ENCODE measurements at places on chromosomes 7 and 10.

DNA sequence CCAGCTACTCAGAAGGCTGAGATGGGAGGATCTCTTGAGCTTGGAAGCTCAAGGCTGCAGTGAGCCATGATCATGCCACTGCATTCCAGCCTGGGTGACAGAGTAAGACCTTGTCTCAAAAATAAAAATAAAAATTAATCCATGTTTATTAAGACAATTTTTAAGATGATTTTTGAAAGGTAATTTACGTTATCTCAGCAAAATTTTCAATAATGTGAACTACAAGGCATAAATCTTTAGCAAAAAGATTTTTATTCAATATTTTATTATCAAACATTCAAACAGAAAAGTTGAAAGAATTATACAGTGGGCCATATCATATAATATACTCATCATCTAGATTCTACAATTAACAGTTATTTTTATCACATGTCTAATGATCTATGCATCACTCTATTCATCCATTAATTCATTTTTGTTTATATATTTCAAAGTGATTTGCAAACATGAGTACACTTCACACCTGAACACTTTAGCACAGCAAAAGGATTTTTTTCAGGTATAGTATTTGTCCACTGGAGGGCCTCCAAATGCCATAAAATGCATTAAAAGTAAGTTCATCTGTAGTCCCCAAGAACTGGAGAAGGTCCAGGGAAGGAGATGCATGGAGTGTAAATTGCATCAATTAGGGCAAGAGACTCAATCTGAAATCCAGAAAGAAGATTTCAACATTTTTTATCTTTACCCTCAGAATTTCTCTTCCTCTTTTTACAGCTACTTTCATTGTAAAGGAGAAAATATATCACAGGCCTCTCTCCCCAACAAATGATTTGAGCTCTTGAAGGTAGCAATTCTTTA lies 38.6 kb upstream of the RSBN1L start:
- no peak for DNase-seq

GRCh38 chr7:135712182-135712782 lies 15.7 kb downstream of the SLC13A4 start:
- DNase-seq: no peak

DNA sequence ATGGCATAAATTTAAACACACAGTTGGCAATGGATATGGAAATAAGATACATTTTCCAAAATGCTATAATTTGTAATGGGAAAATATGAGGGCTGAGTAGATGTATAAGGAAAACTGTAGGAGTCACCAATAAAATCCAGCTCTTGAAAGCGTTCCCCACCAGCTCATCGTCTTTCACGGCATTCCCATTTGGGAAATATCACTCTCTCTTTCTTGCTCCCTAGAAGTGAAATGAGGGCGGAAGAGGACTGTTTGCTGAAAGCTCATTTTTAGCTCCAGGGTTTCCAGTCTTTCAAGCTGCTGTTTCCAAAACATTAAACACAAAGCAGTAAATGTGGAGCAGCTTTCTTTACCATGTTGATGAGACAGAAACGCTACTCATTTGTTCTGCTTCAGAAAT lies 104.6 kb upstream of the SFMBT2 start:
- no peak for DNase-seq

- no peak for DNase-seq
Observed at GRCh38 chr7:121385800-121386179, 10.3 kb downstream of the FAM3C start.

- DNase-seq: no peak
Observed at GRCh38 chr7:26429168-26429567, 137.5 kb downstream of the SNX10 start.

DNA sequence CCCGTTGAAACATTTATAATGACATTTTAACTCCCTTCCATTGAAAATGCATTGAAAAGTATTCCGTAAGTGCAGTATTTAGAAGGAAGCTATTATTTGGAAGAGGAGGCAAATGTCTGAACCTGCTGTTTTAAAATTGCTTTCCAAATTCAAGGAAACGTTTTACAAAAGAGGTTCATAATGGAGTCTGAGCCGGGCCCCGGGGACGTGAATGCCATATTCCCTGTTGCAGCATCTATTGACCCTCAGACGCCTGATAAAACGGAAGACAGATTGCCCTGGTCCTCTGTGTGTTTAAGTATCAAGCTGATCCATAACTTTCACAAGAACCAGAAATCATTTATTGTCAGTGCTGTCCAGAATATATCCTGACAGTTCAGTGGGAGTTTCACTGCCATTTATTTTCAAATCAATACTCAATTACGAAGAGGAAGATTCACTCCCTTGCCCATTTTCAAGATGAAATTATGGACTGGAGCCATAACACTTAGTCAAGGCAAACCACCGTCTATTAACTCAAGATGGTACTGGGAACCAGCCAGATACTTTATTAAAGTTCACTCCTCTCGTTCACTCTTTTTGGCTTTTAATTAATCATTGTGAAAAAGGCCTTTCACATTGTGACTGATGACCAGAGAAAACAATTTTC lies 435.7 kb upstream of the PFKP start:
- DNase-seq: no peak

- DNase-seq: no peak
Observed at GRCh38 chr10:58674251-58674650, 161.6 kb downstream of the BICC1 start.

GRCh38 chr7:36034020-36034419 lies 119.0 kb upstream of the EEPD1 start:
- no peak for DNase-seq

DNA sequence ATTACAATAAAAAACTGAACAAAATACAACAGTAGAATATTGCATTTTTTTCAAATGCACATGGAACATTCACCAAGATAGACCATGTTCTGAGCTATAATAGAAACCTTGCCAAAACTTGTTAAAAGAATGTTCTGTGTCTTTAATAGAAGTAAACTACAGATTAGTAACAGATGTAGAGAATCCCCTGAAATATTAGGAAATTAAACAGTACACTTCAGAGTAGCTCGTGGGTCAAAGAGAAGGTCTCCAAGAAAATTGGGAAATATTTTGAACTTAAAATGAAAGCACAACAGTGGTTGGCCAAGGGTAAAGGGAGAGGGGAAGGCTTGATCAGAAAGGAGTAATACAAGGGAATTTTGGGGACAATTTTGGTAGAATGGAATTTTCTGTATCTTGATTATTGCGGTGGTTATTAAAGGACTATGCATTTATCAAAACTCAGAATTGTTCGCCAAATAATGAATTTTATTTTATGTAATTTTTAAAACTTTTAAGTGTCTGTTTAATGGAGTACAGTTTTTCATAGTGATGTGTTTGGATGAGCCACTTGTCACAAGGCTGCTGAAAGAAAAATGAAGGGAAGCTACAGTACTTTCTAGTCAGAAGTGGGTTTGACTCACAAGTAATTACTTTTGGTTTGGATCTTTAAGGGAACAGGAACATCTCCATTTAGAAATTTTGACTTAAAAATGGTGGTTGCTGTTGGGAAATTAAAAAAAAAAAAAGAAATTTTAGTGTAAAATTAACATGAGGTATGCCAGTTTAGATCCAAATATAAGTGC lies 10.2 kb downstream of the PLEKHA8 start:
- DNase-seq: no peak

- no peak for DNase-seq
Observed at GRCh38 chr10:3747248-3747960, 37.6 kb downstream of the KLF6 start.

DNA sequence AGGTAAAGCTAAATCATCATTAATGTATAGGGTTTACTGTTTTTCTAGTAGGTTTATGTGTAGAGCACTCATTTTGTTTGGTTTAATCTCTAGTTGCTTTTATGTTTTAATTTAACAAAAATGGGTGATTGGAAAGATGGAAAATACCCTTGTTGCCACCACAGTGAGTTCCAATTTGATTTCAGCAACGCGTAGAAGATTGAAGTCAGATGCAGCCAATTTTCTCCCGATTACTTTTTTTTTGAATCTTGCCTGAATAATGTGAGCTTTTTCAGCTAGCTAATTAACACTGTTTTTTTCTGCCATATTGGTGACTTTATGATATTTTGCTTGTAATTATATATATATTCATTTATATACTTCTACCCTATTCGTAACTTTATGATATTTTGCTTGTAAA lies 293.8 kb downstream of the SDK1 start:
- no peak for DNase-seq

DNA sequence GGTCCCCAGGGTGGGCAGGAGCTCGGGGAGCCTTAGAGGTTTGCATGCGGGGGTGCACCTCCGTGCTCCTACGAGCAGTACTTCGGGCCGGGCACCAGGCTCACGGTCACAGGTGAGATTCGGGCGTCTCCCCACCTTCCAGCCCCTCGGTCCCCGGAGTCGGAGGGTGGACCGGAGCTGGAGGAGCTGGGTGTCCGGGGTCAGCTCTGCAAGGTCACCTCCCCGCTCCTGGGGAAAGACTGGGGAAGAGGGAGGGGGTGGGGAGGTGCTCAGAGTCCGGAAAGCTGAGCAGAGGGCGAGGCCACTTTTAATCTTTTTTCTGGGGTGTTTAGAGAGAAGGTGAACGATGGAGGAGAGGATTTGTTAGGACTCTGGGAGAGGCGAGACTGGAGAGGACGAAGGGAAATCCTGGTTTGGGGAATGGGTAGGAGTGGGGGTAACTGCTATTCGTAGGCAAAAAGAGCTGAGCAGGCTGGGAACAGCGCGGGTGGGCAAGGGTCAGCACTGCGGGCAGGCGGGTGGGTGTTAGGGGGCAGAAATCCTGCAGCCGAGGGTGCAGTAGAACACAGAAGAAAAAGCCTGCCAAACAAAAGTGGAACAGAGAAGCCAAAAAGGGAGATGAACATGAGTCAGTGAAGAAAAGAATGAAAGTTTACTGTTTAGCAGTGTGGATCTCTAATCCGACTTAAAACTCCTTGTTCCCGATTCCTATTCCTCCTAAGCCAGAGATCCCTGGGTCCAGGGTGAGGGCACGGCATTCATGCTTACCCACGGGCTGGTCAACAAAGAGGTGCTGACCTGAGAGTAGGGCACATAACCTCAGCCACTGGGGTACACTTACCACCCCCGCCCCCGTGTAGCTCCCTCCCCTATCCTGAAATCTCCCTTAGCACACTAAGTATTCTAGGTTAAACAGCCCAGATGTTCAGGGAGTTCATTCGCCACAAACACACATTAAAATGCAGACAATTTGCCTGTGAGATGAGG lies 26.9 kb downstream of the PRSS2 start:
- DNase-seq: no peak

- no peak for DNase-seq
Observed at GRCh38 chr7:8702807-8703206, 269.4 kb downstream of the NXPH1 start.

DNA sequence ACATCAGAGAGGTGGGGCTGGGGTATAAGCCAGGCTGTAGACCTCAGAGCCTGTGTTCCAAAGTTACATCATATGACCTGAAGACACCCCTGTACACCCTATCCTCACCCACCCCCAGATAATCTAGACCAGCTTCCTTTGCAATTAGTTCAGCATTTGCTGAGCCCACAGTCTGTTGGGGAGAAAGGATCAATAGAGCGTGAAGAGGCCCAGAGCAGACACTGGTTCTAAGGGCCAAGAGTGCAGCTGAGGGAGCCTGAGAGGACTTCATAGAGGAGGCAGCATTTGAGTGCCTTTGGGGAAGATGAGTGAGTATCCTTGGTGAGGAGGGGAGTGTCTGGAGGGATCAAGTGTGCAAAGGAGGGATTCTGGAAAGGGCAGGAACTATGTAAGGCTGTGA lies 58.6 kb downstream of the PRF1 start:
- DNase-seq: no peak

GRCh38 chr7:128914566-128915151 lies 4.2 kb upstream of the KCP start:
- DNase-seq: no peak

- no peak for DNase-seq
Observed at GRCh38 chr7:131045526-131045925, 282.1 kb upstream of the MKLN1 start.

DNA sequence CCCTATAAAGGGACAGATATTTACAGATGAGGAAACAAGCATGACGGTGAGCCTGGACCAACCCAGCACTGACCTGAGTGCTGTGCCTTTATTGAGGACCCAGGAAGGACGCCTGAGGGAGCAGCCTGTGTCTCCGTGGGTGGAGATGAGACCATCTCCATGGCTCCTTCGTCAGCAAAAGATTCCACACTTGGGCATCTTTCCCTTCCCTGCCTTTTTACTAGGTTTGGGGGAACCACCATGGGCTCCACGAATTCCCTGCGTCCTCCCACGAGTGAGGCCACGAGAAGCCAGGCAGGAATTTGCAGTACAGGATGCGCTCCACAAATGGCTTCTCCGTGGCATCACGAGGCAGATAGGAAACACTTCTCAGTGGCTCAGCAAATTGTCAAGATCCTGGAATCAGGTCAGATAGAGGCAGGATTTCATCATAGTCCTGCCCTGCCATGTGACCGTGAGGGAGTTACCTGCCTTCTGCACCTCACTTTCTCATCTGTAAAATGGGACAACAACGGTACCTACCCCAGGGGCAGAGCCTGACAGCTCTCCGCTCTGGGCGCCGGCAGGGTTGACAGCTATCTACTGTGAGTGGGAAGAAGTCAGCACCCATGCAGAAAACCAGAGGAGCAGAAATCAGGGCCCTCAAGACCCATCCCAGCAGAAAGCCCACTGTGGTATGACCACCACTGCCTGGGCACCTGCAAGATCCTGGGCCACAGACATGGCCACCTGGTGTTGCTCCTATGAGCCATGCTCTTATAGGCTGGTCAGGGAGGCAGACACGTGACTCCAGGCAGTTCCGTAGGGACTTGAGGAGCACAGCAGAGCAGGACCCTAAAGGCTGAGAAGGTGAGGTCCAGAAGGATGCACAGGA lies 80.1 kb downstream of the GRID1 start:
- no peak for DNase-seq

DNA sequence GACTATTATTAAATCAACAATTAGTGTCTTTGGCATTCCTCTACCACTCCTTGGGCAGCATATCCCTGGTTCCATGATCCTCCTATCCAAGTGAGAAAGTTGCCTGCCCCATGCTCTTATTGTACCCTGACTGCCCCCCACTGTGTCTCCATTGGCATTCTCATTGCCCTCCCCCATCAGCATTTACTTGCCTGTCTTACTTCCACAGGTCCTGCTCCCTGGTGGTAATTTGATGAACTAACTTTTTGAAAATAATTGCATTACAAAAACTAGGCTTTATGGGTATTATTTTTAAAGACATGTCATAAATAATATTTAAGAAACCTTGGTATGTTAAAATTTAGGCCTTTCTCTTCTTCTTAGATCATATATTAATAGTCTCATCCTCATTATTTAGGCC lies 346.4 kb downstream of the PCLO start:
- no peak for DNase-seq

- no peak for DNase-seq
Observed at GRCh38 chr10:2887391-2888070, 179.8 kb upstream of the PFKP start.

- DNase-seq: no peak
Observed at GRCh38 chr10:117734731-117735405, 192.3 kb downstream of the EMX2 start.

- DNase-seq: no peak
Observed at GRCh38 chr7:31642681-31643115, 44.3 kb upstream of the PPP1R17 start.

Measured in esophagus squamous epithelium (tissue), 5 donors.